HCT116 (cell line): ENCODE measurements at places on chromosomes 13 and 19. TPM values are rescaled to one million over a fixed set of nuclear protein-coding genes. Genes with fewer than 3 reads are reported as not detected.

The PDCD5 gene
- total RNA-seq: 143 TPM

The ZNF850 gene
- total RNA-seq: 1.4 TPM

The OXGR1 gene
- total RNA-seq: not detected

The PABPC3 gene
- total RNA-seq: 0.59 TPM

The FKRP gene
- 19.4 TPM for total RNA-seq

The RGS9BP gene
- total RNA-seq: 0.54 TPM

The TTYH1 gene
- total RNA-seq: 0.37 TPM

The CABP5 gene
- total RNA-seq: not detected

The CERS1 gene
- total RNA-seq: 0.96 TPM

The BEST2 gene
- 0.10 TPM for total RNA-seq

The ZSWIM9 gene
- total RNA-seq: 10.2 TPM

The CYP2A7 gene
- not detected for total RNA-seq

The TSEN34 gene
- total RNA-seq: 99.9 TPM

The TMIGD2 gene
- total RNA-seq: not detected

The ZNF121 gene
- 80.9 TPM for total RNA-seq

The ZNF324B gene
- total RNA-seq: 9.4 TPM

The TDRD12 gene
- 0.30 TPM for total RNA-seq

The GPALPP1 gene
- 21.3 TPM for total RNA-seq

The SIGLECL1 gene
- total RNA-seq: not detected

The ATP8B3 gene
- 17.0 TPM for total RNA-seq
